NCI-H1694 (cell line): ENCODE measurements at places on chromosomes 1 and 21.

GRCh38 chr1:116170721-116171589 lies 59.8 kb downstream of the MAB21L3 start:
- no peak for DNase-seq

GRCh38 chr21:45590246-45590725 lies 48.0 kb upstream of the SLC19A1 start:
- DNase-seq = no peak

DNA sequence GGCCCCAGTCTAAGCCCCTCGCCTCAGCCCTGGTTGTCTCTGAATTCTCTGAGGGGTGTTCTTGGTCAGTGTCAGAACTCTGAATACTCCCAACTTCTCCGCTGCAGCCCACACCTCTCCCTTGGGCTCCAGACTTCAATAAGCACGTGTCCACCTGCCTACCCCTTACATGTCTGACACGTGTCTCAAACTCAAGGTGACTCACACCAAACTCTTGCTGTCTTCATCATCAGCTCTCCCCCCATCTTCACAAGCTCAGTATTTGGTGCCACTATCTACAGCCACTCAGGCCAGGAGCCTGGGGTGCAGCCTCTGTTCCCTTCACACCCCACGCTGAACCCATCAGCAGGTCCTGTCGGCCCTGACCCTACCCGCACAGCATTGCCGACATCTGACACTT lies 18.8 kb upstream of the UBXN10 start:
- DNase-seq = no peak

GRCh38 chr1:29209173-29209572 lies 21.6 kb downstream of the MECR start:
- DNase-seq = no peak

- DNase-seq = no peak
These were observed 54.7 kb upstream of the BEND5 start for GRCh38 chr1:48831120-48831978.

DNA sequence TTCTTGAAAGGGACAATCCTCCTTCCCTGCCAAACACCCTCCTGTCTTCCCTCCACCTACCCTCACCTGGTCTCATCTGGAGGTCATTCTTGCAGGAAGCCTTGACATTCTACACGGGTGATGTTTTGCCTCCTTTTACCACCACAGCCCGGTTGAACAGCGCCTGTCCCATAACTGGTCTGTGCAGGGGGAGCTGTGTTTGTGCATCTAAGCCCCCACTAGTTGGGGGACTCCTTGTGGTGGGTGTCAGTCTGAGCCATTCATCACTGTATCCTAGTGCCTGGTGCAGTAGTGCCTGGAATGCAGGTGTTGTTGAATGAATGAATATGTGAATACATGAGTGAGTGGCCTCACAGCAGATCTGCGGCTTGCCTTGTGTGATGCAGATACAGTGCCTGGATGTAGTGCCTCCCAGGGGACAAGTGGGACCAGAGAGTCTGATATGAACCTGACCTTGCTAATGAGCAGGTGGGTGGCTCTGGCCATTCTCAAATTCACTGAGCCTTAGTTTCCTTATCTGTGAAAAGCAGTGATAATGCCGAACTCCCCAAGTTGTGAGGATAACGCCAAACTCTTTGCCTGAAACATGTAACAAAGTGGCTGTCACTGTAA lies 79.8 kb downstream of the OMA1 start:
- no peak for DNase-seq

DNA sequence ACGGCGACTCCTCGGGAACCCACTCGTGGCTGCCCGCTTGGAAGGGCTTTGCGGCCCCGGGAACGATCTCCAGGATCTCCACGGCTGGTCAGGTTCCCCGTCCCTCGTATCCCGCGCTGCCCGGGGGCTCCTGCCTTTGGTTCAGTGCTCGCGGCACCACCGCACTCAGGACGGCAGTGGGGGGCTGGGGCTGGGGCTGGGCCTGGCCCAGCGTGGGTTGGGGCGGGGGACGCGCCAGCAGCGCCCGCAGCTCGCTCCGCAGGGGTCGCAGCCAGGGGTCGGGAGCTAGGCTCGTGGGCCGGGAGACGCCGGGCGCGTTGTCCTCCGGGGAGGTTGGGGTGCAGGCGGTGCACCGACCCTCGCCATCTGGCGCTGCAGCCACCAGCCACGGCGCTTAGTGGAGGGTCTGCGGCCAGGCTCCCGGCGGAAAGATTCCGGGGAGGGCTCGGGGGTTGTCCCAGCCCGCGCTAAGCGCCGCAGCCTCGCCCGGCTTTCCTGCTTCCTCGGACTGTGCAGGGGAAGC lies 8.9 kb downstream of the SIM2 start:
- no peak for DNase-seq

DNA sequence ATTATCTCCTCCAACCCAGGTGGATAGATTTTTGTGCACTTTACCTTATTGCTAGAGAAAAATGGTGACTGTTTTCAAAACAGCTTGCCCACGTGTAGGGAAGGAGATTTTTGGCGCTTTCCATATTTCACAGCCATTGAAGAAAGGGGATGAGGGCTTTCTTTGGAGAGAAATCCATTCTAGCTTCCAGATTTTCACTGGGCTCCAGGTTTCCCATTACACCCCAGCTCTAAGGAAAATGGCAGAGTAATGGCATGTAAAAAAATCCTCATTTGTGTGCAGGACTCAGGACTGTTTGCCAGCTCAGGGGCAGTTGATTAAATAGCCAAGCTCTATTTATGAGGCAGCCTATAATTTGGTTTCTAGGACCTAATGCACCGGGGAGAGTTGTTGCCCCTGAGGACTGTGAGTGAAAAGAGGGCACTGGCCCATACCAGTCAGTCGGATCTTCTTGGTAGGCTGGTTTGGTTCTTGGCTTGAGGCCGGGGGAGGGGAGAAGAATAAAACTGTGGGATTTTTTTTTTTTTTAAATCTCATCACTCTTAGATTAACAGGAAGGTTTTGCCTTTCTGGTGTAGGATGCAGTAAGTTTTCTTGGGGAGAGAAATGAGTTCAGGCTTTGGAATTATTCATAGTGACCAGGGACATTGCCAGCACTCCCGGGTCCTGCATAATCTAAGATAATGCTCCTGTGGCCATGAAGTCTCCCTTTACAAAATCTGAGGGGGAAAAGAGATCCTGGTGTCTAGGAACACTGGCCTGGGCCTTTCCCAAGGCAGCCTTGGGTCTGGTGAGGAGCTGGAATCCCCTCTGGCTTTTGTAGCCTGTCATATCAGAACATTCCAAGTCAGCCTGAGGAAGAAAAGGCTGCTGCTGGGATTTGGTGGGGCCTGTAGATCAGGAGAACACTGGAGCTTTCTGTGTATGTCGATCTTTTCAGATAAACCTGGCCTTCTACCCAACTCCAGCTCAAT lies 1.9 kb upstream of the ARID1A start:
- DNase-seq = no peak

GRCh38 chr1:226382030-226382429 lies 25.9 kb downstream of the PARP1 start:
- DNase-seq = no peak

DNA sequence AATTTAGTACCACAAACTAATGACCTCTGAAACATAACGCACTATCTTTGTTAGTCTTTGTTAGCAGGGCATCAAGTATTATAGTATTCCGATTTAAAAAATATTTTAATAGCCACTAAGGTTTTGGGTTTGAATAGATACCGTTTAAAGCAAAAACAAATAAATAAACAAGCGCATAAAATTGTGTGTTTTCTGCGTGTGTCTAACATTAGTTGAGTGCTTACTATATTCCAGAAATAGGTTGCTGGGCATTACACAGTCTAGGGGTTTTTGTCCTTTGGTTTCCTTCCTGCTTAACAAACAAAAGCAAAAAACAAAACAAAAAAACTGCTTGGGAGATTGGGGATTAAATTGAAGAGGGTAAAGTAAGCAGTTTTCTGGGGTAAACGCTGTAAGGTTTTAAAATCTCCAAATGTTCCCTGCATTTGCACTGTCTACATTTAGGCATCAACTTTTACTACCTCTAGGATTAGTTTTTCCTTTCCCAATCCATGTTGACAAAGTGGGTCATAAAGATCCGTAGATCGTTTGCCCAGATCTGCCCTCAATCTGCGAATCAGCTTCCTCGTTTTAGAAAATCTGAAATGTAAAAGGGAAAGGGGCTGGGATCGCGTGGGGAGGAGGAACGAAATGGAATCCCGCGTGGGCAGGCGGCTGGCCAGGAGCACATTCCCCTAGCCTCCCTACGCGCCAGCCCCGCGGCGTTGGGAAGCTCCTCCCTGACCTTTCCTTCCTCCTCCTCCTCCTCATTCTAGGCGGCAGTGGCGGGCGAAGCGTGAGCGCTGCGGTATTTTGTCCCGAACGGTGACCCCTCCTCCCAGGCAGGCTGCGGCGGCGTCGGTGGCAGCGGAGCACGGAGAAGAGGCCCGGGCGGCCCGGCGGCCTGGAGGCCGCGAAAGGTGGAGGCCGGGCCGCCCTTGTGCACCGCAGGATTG lies at the start of gene KCTD3:
TSS of gene KCTD3 (plus strand) at position 749 of the 935 bp plus-strand sequence. CDS start 382 bp downstream, outside the sequence.
- peak; percentile 40 for DNase-seq

- no peak for DNase-seq
These were observed 10.9 kb upstream of the BATF3 start for GRCh38 chr1:212710566-212710965.

GRCh38 chr1:155463865-155464650 lies 98.5 kb downstream of the ASH1L start:
- DNase-seq = no peak

GRCh38 chr1:114695430-114696058 lies at the start of gene AMPD1:
AMPD1 (minus strand) TSS chr1:114695546; CDS start chr1:114695471, 75 bp downstream.
- no peak for DNase-seq

- DNase-seq = no peak
These were observed 3.2 kb upstream of the CCNL2 start for GRCh38 chr1:1402072-1402900.

DNA sequence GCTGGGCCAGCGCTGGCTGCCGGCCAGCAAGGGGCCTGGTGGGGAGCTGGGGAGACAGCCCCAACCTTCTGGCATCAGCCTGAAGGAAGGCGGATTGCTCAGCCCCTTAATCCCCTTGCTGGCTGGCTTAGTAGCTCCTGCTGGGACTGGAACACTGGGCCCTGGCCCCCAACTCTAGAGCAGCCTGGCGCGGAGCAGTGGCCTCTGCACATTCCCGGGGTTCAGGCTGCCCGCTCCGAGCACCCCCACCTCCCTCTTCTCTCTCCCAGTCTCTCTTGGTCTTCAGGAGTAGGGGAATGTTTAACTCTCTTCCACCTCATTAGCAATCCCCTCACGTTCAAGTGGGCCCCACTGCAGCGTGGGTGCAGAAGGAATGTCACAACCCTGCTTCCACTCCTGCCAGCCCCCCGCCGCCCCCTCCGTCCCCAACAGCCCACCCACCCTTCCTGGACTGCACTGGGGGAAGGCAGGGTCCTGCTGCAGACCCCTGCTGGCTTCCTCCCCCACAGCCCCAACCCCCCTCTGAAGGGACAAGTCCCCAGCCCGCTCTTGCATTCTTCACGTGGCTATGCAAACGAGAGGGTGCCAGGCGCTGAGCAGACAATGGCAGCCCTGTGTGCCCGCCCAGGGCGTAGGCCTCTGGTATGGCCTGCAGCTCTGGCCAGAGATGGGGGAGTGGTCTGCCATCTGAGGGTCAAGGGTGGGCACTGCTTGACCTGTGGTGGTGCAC lies 980 bp upstream of the CLDN19 start:
- no peak for DNase-seq
